ENCODE measurements at places on chromosomes 13 and 19. TPM values are rescaled to one million over a fixed set of nuclear protein-coding genes. Genes with fewer than 3 reads are reported as not detected.

Gene IFT88
- 22.0 TPM for total RNA-seq

Gene NEK3
- total RNA-seq: 36.8 TPM

Gene LRRC4B
- 5.6 TPM for total RNA-seq

Gene ELOF1
- total RNA-seq: 47.8 TPM

DNA sequence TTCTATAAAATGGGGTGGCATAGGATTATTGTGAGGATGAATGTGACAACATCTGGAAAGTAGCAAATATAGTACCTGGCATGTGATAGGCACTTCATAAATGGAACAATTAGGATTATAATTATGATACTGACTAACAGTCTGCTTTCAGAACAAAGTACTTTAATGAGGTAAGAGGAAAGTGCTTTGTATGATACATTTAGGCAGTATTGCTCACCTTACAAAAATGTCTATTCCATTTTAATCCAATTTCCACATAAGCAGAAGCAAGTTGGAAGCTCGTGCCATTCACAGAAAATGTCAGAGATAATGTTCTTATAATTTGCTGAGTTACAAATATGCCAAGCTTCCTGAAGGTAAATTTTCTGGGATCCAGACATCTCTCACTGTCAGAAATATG is 16.9 kb upstream of the HTR2A start:
- DNase-seq: no peak

DNA sequence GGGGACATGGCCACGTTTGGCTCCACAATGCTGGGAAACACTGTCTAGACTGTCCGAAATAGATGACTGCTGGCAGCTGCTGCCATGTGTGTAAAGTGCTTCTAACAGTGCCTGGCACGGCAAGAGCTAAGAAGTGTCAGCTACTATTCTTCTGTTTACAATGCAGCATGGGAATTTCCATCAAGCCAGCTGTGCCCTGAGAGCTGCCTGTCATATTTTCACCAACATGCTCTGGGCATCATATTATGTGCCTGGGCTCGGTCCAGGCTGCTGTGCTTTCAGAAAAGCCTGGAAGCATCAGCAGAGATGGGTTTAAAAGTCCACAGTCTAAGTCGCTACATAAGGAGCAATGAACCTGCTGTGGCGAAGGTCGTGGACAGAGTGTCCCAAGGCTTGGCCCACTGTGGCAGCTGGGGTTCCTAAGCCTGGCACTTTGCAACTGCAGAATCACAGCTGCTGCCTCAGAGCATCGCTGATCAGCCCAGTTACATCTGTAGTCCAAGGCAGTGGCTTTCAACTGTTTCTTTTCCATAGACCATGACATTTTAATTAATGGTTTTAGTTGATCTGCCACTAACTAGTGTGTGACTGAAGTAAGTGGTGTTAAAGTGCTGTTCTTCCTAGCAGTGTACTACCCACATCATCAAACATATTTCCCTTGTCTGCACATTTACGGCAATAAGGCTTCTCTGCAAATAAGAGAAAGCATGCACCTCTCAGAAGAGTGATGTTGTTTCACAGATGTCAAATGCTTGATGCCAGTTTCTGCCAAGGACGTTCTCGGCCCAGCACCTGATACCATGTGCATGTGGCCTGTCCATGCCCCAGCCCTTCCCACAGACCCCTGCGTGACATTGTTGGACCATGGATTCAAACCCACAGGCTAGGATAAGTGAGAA is 95.7 kb upstream of the C1QTNF9B start:
- no peak for DNase-seq

DNA sequence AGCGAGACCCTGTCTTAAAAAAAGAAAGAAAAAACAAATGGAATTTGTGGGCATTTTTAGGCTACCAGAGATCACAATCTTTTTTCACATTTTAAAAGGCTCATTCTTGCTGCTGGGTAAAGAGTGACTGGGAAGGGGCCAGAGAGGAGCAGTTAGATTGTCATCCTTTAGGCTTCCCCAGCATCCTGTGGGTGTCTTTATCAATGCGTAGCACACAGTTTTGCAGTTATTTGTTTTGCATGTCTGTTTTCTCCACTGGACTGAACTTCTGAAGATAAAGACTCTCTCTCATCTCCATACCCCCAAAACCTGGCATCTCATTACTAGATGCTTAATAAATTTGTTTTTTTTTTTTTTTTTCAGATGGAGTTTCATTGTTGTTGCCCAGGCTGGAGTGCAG is 2.1 kb upstream of the UTP14C start:
- no peak for DNase-seq

GRCh38 chr19:48630296-48631063 is 6.7 kb downstream of the DBP start:
- DNase-seq: no peak

- DNase-seq: no peak
These were observed 83.8 kb downstream of the LNX2 start for GRCh38 chr13:27536361-27537101.

DNA sequence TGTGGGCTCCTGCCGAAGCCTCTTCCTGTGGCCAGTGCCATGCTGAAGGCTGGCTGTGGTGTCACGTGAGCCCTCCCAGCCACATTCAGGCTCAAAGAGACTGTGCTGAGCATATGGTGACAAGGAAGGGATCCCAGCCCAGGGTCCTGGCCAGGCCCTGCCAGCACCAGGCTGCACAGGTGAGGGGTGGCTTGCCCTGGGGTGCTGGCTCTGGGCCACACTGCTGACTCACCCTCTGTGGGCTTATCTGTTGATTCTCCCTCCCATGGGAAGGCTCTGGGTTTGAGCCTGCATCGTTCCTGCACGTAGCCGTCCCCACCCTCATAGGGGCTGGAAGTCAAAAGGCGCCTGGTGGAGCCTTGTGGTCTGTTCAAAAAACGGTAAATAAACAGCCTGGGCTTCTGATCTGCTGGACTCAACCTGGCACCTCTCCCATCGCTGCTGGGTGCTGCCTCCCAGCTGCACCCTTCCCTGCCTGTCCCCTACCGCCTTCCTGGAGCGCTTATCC is 31.1 kb downstream of the DNM2 start:
- peak; percentile 39 for DNase-seq

DNA sequence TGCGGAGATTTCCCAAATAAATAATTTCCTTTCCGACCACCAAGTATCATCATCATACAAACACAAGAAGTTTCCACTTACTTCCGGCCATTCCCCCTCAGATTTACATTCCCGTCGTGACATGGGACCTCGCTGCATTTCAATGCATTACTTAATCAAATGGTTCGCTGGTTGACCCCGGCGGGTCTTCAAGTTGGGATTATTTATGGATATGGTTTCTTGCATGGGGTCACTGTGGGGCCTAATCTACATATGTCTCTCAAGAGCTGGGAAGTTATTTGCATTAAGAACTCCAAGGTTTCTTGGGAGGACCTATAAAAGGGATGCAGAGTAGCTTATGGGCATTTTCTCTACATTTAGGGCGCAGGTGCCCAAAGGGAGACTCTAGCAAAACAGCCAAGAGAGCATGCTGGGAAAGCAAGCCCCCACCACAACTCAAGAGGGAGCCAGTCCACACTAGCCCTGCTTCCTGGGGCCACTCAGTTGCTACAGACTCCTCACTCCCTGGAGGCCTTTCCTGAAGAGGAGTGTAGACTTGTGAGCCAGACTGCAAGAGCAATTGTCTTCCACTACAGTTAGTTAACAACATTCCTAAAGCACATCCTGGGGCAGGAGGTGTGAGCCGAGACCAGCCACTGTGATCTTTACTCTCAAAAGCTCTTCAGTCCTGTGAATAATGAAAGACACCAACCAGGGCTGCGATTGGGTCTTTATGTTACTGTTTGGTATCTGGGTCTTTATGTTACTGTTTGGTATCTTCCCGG is 125.3 kb downstream of the KATNAL1 start:
- no peak for DNase-seq

Data from prostate gland (tissue), 2 donors.